T-helper 9 cell (primary cell): ENCODE measurements at places on chromosomes 11 and 22.

DNA sequence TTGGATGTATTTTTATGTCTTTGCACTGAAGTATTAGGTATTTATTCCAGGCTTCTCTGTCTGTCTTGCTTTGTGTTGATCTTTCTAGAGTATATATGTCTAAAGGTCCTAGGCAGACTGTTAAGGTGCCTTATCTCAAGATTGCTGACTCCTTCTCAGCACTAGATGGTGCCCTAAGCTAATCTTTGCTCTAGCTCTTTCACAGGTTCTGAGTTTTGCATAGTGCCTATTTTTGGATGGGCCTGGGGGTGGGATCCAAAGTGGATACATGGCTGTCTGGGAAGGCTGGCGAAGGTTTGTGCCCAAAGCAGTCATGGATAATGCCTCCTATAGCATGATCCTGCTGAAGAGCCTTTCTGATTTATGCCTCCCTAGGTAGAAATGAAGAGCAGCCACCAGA, 154.9 kb downstream of the TRPC6 start:
- DNase-seq: no peak

GRCh38 chr11:2585566-2586086, 114.2 kb downstream of the KCNQ1OT1 start:
- no peak for DNase-seq

DNA sequence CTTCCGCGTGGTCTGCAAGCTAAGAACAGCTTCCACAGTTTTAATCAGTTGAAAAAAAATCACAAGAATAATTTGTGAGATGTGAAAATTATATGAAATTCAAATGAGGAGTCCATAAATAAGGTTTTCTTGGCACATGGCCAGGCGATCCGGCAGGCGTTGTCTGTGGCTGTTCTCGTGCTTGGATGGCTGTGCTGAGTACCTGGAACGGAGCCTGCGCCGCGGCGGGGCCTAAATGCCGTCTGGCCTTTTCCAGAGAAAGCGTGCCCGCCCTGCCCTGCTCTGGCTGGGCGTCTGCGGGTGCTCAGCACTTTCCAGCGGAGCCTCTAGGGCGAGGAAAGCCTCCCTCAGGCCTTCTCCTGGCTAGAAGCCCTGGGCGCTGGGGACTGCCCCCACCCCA, 41.8 kb downstream of the OSBPL5 start:
- no peak for DNase-seq

DNA sequence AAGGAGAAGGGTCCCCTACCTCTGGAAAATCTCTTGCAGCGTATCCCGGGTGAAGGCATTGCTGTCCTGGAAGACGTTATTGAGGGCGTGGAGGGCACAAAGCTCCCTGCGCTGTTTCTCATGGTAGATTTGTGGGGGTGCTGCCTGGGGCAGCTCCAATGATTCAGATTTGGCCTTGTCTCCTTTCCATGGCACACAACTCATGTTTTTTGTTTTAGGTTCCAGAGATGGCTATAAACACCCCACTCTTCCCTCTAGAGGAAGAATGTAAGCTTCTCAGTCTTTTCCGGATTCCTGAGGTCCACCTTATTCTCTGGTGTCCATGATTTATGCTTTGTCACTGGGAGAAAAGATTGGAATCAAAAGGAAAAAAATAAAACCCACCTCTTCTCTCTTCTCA, 959 bp downstream of the JOSD1 start:
- no peak for DNase-seq

DNA sequence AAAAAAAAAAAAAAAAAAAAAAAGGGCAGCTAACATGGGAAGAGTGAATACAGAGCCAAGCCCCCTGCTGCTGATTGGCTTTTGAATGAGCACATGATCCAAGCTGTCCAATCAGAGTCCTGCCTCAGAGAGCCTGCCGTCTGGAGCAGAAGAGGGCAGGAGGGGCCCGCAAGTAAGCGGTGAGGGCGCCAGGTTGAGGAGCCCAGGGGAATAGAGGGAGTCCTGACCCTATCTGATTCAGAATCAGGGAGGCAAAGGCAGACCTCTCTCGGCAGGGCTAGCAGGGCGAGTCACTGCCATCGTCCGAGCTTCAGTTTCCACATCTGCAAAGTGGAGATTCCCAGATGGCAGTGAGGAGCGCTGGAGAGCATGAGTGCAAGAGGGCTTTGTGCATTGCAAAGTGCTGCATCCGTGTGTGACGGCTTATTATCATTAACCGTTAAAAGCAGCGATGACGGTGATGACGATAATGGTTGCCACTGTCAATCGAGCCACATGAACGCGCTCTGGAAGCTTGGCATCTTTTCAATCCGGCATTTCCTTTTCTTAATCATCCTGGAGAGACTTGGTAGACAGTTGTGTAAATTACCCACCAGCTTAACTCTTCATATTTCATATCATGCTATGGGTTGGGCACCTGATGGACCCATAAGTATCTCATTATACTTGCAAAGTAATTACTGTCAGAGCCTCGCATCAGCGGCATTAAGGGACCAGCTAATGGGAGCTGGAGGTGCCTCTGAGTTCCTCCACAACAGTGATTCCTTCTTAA, 68.6 kb upstream of the ATXN10 start:
- DNase-seq: no peak

DNA sequence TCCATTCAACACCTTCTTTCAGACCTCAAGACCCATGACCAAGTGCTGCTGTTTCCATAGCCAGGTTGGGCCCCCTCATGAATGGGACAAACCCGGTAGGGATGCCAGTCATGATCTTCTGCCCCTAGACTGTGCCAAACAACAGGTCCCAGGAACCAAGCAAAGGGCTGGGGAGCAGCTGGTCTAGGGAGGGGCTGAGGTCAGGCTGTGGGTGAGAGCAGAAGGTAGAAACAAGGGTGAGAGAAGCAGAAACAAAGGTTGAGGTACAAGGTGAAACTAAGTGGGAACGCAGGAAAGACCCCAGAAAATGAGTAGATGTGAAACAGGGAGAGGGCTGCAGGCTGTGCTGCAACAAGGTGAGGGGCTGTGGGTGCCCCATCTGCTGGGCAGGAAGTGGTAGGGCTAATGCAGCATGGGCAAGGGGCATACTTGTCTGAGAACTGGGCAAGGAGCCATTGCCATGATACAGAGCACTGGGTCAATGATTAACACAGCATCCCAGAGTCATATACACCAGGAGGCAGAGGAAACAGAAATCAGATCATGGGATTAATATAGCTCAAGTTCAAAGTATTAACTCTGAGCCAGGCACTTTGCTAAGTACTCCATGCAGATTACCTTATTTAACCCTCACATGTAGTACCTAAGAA, 45.9 kb downstream of the SLC1A2 start:
- no peak for DNase-seq

GRCh38 chr11:116931206-116931953, 94.0 kb upstream of the APOA1 start:
- peak; percentile 28 for DNase-seq

- no peak for DNase-seq
These were observed 103.3 kb downstream of the MED15 start for GRCh38 chr22:20610757-20611156.

- no peak for DNase-seq
These were observed 112.2 kb downstream of the BRD1 start for GRCh38 chr22:49715450-49715849.

DNA sequence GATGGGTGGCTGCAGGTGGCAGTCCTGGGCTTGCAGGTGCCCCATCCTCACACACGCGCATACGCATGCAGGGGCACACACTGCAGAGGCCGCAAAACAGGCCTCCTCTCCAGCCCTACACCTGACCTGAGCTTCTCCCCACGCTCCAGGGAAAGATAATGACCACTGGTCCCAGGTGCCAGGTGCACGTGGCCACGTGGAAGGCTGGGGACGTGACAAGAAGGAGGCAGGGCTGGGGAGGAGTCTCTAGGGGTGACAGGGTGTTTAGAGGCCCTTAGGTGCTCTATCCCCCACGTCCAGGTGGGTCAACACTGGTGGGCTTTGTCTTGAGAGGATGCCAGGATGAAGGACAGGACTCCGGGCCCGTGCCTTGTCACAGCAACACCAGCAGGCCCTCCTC, 23.5 kb upstream of the CPT1A start:
- DNase-seq: no peak

GRCh38 chr22:36505998-36506635, 723 bp downstream of the FOXRED2 start:
- no peak for DNase-seq

- no peak for DNase-seq
These were observed 1074.9 kb downstream of the FAM181B start for GRCh38 chr11:81658722-81659121.

DNA sequence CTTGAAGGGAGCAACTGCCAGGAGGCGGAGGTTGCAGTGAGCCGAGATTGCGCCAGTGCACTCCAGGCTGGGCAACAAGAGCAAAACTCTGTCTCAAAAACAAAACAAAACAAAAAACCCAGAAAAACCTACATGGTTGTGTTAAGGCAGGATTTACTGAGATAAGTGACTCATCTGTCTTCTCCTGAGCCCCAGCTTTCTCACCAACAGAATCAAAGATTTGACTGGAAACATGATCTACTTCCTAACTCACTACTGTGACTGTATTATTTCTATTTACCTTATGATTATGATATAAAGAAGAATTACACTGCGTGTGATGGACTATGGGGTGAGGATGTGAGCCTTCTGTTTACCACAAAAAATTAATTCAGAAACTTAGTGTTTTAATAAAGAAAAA, 21.8 kb downstream of the FAM118B start:
- no peak for DNase-seq

GRCh38 chr11:46600194-46600960, 6.6 kb upstream of the AMBRA1 start:
- no peak for DNase-seq

DNA sequence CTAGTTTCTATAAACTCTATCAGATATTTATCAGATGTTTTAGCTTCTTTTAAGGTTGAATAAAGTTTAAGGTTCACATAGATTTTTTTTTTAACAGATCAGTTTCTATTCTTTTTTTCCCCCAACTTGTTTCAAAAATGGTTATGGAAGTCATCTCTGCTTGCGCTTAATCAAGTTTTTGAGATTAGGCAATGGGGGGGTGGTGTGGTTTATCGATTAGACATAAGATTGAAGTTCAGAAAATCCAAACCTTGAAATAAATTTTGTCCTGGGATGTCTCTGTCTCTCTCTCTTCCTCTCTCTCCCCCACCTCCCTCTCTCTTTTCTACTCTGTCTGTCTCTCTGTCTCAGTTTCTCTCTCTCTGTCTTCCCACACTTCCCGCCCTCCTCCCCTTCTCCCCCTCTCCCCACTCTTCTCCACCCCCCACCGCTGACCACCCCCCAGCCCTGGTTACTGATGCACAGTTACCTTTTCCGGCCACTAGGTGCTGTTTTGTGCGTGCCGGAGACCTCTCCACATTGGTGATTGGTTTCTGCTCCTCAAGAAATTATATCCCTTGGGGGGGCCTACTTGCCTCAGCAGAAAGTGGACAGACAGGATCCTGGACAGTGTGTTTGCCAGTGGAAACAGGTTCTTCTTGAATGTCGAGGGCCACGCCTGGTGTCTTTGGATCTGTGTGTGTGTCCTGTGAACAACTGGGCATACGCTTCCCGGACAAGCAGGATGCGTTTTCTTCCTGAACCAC, 29.7 kb upstream of the ANO1 start:
- no peak for DNase-seq

- DNase-seq: no peak
These were observed 70.4 kb downstream of the IGLL1 start for GRCh38 chr22:23509571-23510302.

GRCh38 chr22:19706661-19707151, 7.6 kb upstream of the SEPTIN5 start:
- no peak for DNase-seq

DNA sequence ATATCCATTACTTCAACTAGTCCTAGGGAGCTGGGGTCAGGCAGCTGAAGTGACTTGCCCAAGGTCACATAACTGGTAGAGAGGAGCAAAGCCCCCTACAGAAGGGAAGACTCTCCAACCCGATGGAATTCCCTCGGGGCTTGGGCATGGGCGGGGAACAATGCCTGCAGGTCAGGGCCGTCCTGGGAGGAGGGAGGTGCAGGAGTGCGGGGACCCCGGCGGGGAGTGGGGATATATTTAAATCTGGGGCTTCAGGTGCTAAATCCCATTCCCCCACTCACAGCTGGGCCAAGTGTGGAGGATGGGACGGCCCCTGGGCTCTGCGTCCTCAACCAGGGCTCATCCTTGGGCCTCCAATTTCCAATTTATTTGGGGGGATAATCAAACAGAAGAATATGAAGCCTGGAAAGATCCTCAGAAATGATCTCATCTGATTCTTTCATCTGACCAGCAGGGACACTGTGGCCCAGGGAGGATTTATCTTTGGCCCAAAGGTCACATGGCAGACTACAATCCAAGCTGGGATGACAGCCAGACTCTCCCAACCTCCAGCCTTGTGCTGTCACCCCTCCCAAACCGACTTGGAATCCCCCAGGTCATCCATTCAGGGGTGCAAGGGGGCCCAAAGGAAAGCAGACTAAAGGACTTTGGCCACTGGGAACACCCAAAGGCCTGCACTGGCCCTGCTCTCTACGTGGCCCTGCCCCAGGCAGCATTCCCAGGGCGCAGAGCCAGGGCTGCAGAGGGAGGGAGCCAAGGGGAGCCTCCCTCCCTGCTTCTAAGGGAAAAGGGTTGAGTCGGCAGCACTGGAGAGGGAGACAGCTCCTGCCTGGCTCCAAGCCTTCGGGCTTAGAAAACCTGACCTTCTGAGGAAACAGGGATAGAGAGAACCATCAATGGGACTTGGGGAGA, 8.7 kb upstream of the C1QTNF6 start:
- DNase-seq: no peak

GRCh38 chr11:19403196-19403895, 162.6 kb upstream of the E2F8 start:
- DNase-seq: no peak

DNA sequence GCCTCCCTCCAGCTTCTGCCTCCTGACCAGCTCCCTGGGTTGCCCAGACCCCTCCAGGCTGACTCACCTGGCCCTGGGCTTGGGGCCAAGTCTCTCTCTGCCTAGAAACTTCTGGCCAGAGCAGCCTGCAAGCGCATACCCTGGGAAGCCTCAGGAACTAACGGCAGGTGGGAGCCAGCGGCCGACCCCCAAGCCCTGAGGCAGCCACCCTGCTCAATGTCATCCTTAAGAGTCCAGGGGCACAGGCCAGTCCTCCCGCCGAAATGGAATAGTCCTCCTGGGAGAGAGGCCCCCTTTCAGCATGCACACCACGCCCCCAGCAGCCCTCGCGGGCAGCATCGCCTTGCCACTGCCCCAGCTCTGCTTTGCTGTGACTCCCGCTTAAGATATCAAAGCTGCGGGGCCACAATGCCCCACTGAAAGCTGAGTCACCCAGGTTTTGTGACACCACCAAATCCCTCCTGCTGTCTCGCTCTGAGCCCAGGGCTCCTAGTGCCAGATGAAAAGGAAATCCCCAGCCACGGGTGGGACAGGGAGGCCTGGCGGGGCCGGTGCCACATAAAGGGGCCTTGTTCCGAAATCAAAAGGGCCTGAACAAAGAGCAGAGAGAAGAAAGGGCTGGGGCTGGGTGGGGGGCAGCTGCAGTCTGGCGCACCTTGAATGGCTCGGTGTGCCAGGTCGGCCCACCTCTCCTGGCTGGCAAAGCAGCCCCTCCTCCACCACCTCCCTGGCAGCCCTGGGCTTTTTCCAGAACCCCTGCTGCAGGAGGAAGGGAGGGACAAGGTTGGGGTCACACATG, 21.4 kb upstream of the FGF3 start:
- no peak for DNase-seq

GRCh38 chr11:72443016-72443415, 8.7 kb upstream of the CLPB start:
- DNase-seq: no peak
